ENCODE measurements at places on chromosomes 12 and 14.

GRCh38 chr14:101502761-101503392 lies 58.4 kb upstream of the DIO3 start:
- DNase-seq = no peak

DNA sequence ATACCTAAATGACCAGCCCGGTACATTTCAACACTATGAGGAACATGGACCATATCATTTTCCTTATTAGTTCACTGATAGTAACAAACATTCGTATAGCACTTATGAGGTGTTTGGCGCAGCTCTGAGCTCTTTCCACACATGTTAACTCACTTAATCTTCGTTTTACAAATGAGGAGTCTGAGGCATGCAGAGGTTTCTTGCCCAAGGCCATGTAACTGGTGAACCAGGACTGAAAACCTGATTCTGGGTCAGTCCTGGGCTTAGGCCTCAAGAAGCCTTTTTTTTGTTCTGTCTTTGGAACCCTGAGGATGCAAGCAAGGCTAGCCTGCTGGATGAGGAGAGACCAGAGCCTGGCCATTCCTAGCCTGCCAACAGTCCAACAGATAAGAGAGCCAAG lies 55.0 kb downstream of the C14orf132 start:
- no peak for DNase-seq

DNA sequence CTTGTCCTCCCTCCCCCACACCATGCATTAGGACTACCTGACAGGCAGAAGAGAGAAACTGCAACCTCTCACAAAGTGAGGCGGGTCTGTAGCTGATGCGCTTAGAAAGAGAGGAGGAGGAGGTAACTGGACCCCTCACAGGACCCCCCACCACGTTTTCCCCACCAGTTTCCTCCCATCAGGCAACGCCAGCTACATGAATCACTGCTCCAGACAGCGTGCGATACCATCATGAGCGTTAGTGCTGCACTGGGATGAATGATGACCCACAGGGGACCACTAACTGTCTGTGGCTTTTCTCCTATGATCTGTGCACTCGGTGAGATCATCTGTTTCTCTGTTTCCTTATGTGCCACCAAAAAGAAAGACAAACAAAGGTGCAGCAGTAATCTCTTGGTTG lies 77.7 kb downstream of the KCNK10 start:
- DNase-seq = no peak

- no peak for DNase-seq
These were observed 8.4 kb upstream of the TUBA1A start for GRCh38 chr12:49197256-49197655.

DNA sequence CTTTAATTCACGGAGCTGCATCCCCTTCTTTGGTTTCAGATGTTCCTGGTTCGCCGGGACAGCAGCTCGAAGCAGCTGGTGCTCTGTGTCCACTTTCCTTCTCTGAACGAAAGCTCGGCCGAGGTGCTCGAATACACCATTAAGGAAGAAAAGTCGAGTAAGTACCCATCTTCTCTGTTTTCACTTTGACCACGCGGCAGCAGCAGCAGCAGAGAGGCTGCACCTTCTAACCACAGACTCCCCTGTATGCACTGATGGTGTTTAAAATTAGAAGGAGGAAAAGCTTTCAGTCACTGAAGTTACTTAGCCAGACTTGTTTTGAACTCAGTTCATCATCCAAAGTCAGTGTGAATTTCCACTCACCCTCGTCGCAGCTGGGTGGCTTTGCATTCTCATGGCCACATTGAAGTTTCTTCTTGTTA lies 63.8 kb downstream of the RIN3 start:
- peak; percentile 41 for DNase-seq

GRCh38 chr14:49598189-49598484 lies 603 bp upstream of the LRR1 start:
- no peak for DNase-seq

GRCh38 chr12:65324056-65324455 lies 45.6 kb downstream of the MSRB3 start:
- no peak for DNase-seq

DNA sequence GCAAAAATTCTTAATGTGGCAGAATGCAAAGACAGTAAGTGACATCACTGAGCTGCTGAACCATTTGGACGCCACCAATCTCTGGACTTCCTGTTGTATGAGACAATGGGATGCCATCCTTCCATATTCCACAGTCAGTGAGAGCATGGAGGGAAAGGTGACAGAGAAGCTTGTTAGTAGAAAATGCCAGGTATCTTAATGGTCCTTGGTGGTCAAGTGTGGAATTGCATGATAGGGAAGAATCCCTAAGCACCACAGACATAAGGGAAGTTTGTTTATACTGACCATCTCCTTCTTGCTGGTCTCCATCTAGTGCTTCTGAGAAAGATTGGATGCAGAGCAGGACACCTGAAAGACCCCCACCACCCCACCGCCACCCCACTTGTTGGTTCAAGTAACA lies 1410.0 kb upstream of the TMEM132C start:
- DNase-seq = no peak

DNA sequence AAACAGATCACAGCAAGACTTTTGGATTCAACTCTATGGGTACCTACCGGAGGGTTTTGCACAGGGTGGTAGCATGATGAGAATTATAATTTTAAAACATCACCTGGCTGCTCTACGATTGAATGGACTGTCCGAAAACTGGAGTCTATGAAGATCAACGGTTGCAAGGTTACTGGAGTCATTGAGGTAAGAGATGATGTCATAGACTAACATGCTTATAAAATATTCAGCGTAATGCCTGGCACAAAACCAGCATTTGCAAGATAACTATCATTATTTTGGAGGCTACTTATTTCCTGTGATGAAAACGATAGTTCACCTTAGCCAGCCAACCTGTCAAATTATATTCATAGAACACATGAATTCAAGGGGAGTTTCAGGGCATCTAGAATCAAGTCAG lies 580.6 kb upstream of the TBX3 start:
- no peak for DNase-seq

DNA sequence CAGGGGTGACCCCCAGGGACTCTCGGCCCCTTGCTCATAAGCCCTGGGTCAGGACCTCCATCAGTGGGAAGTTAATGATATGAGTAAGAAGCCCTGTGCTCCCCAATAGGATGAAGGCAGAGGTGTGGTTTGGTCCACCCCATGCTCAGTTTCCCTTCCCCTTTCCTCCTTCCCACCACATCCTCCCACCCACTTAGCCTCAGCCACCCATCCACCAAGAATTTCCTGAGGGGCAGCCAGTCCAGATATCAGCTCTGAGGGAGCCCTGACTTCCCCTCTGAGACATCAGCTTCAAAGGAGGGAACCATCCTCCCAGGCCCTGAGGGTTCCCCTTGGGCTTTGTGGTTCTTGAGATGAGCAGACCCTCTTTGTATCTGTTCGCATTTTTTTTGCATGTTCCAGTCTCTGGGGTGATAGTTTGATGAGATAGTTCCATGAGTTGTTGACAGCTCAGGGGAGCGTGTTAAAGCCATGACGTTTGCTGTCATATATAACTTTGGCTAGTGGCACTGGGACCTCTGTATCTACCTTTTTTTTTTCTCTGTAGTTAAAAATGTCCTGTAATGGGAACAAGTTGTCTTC lies 71.2 kb downstream of the LGMN start:
- no peak for DNase-seq

DNA sequence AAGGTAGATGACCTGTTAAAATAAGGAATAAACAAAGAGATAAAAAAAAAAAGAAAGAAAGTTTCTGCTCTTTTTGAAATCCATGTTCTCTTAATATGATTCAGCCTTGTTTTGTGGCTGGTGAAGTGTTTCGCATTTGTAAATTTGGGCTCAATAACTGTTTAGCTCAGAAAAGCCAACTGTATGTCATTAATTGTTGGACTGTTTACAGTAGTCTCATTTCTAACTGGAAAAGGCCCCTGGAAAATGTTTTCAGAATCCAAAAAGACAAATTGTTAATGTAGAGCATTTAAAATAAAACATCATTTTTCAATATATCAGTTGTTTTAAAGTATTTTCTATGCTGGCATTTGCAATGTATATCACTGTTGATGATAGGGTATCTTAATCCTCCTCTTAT lies 47.4 kb upstream of the DYRK2 start:
- DNase-seq = no peak

All from CD4-positive, alpha-beta T cell treated with Interleukin-15 for 4 hours (primary cell).